Activated CD4-positive, alpha-beta T cell treated with anti-CD3 and anti-CD28 coated beads for 4 hours (primary cell): ENCODE measurements at places on chromosomes 5 and 9.

DNA sequence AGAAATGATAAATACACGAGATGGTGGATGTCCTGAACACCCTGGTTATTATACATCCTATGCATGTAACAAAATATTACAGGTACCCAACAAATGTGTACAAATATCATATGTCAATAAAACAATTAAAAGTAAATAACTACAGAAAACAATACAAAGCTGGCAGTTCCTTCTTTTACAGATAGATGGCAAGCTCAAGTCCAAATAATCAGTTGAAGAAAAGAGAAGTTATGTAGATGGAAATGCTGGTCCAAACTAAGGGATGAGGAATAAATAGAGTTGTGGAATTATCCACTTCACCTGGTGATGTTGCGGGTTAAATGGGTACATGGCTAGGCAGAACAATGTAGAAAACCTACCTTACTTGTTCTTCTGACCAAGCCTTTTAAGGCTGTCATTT is 79.4 kb downstream of the PALM2AKAP2 start:
- no peak for DNase-seq

DNA sequence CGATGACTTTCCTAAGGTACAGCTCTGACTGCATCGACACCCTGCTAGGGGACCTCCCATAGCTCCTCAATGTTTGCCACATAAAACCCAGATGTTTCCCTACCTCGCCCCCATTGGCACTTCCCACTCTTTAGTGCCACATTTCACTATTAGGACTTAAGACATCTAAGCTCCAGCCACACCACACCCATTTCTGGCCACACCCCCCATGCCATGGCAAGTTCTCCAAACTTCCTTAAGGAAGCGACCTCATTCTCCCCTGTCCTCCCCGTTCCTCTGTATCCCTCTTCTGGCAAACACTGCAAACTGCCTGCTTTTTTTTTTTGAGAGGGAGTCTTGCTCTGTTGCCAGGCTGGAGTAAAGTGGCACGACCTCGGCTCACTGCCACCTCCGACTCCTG is 62.9 kb downstream of the USP20 start:
- DNase-seq = no peak

- no peak for DNase-seq
Measured at GRCh38 chr9:38527503-38527902, 92.9 kb downstream of the ANKRD18A start.

GRCh38 chr9:13190040-13190439 is 89.5 kb downstream of the MPDZ start:
- no peak for DNase-seq

DNA sequence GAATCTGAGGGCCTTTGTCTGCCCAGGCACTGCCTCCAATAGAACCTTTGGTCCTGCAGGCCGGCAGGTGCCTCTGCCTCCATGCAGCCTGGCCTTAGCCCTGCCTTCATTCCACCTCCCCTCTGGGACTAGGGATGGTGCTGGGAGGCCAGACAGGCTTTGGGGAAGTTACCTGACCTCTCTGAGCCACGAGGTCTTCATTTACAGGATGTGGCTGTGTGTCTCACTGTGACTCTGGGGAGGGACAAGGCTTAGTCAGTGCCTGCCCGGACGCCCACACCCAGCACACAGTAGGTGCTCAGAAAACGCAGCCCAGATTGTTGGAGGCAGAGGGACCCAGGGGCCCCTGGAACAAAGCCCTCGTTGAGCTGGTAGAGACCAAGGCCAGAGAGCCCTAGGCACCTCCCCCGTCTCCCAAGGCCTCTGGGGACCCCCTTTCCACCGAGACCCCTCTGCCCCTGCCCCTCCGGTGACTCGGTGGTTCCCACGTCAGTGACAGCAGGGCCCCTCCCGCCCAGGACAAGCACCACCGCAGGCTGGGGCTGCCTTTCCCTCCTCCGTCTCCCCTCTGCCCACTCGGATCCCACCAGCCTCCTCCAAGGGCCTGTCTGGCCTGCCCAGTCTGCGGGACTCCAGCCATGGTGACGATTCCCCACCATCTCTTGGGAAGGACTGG is 46.9 kb upstream of the EGFL7 start:
- no peak for DNase-seq

DNA sequence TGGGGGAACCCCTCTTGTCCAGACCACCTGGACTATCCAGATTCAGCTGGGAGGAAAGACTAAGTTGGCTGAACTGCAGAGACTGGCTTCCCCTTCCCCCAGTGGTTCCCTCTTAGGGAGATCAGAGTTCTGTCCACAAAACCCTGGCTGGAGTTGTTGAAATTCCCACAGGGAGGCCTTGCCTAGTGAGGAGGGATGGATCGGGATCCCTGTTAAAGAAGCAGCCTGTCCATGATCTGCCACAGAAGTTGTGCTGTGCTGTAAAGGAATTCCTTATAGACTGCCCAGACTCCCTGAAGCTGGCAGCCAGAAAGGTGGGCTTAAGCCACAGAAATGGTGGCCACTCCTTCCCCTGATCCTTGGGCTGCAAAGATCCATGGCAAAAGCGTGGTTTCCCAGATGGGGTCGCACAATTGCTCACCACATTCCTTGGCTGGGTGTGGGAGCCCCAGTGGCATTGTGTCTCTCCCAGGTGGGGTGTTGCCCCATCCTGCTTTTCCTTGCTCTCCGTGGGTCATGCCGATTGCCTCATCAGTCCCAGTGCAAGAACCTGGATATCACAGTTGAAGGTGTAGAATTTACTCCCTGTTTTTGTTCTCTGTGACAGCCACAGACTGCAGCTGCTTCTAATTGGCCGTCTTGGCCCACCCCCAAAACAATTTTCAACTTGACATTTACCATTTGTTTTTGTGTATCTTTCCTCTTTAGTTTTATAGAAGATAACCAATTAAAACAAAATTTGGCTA is 342.4 kb downstream of the FGF10 start:
- DNase-seq = no peak

- no peak for DNase-seq
Measured at GRCh38 chr5:30968971-30969370, 224.5 kb upstream of the CDH6 start.

DNA sequence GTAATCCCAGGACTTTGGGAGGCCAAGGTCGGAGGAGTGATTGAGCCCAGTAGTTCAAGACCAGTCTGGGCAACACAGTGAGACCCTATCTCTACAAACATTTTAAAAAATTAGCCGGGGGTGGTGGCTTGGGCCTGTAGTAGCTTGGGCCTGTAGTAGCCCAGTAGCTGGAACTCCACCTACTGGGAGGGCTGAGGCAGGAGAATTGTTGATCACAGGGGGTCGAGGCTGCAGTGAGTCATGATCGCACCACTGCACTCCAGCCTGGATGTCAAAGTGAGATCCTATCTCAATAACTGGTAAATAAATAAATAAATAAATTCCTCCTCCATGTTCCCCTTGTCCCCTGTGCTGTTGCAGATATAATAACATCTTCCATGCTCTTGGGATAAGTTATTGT is 14.3 kb downstream of the VCAN start:
- no peak for DNase-seq

DNA sequence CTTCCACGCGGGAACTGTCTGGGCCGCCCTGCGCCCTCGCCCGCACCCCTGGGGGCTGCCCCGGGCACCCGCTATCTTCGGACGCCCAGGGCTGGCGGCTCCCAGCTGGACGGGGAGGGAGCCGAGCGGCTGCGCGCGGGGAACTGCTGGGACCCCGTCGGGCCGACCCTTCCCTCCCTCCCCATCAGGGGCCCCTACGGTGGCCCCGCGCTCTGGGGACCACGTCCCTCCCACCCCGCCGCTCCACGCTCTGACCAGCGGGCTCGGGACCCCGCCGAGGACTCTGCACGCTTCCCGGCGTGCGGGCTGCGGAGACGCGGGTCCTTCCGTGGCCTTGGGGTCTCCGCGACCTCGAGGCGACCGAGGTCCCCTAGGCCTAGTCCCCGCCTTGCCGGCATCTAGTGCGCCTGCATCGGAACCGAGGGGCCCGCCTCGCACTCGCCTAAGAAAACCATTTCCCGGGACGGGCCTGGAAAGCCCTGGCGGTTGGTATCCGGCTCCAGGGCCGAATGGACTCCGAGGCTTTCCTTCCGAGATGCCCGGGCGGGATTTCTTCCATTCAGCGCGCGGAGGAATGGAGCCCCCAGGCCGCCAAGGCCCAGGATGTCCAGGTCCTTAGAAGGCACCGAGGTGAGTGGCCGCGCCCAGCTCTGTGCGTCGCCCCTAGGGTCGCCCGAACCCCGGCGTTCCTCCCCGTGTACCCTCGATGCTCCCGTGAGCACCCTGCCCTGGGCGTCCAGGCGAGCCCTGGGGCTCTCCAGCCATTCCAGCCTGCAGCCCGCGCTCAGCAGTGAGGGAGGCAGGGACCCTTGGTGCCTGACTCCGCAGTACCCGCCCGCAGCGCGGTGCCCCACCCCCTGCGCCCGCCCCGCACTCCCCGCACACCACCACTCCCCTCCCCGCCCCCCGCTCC is 705 bp upstream of the SLC6A3 start:
- no peak for DNase-seq

DNA sequence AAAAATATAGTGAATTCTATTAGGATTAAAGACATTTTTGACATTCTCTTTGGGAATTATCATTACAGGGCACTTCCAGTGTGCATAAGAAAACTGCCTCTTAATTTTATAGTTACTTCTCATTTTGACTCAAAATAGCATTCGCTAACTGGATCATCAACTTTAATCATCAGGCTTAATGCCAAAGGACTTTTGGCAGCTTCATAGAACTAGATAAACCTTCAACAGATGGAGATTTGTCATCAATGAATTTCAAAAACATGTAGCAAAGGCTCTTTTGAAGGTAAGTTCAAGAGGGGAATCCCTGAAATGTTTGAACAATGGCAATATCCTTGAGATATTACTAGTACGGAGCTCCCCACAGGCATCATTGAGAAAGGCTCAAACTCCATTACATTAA is 447.2 kb downstream of the PDE4D start:
- no peak for DNase-seq

DNA sequence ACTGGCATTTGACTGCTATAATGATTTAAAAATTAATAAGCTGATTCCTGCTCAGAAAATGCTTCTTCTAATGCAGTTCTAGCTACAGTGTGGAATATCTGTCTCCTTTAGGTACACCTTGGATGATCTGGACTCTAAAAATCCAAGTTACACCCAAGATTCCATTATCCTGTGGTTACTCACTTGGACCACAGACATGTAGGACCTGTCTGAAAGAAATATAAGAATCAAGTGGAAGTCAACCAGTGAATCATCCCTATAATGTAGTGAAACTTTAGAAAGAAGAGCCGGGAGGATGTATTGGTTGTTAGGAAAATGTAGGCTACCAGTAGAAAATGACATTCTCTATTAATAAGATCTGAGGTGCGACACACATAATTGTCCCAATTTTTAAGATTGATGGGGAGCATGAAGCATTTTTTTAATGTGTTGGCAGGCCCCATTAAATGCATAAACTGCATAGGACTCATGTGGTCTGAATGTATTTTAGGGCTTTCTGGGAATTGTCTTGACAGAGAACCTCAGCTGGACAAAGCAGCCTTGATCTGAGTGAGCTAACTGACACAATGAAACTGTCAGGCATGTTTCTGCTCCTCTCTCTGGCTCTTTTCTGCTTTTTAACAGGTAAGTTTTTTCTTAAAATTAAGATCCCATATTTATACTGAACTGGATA is at the start of gene SPINK6:
Gene SPINK6 (plus strand): TSS at position 512 of the 673 bp plus-strand sequence. CDS start 55 bp downstream, at position 567.
- DNase-seq = no peak

- DNase-seq = no peak
Measured at GRCh38 chr9:71638627-71639026, 129.7 kb downstream of the CEMIP2 start.

- DNase-seq = no peak
Measured at GRCh38 chr9:93830606-93831005, 124.5 kb downstream of the BARX1 start.

DNA sequence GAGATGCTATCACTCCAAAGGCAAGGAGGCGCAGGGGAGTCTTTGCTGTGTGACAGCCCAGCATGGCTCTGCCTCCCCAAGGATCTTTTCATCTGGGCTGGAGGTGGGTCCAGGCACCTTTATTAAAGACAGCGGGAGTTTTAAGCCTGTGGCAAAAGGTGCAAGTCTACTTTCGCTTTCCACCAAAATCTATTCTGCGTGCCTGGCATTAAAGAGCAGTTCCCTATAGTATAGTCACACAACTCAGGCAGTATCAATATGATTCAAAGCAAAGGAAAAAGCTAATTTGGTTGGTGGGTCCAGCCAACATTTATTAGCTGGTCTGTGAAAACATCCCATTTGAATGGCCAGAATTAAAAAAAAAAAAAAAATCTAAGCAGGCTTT is 398.7 kb downstream of the EBF1 start:
- no peak for DNase-seq

GRCh38 chr9:36800455-36800854 is 227.8 kb downstream of the MELK start:
- DNase-seq = no peak

- DNase-seq = no peak
Measured at GRCh38 chr5:75885849-75886596, 168.8 kb upstream of the POC5 start.

DNA sequence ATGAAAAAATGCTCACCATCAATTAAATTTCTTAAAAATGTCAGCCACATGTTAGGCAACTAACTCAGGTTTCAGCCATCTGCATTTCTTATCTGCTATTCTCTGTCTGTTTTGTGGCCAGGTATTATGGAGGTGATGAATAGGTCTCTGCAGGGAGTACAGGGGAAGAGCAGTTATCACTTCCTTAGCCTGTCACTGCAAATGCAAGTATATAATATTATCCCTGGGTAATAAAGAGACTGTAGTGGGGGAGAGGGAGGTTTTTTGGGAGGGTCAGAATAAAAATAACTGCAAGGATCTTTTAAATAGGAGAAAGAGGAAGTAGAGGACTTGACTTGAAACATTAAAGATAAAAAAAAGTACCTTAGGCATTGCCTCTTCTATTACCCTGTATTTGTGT is 49.6 kb upstream of the PTGER4 start:
- no peak for DNase-seq

GRCh38 chr9:96751815-96752214 is 26.1 kb downstream of the ZNF510 start:
- DNase-seq = no peak

- no peak for DNase-seq
Measured at GRCh38 chr9:16718952-16719351, 151.5 kb downstream of the BNC2 start.

DNA sequence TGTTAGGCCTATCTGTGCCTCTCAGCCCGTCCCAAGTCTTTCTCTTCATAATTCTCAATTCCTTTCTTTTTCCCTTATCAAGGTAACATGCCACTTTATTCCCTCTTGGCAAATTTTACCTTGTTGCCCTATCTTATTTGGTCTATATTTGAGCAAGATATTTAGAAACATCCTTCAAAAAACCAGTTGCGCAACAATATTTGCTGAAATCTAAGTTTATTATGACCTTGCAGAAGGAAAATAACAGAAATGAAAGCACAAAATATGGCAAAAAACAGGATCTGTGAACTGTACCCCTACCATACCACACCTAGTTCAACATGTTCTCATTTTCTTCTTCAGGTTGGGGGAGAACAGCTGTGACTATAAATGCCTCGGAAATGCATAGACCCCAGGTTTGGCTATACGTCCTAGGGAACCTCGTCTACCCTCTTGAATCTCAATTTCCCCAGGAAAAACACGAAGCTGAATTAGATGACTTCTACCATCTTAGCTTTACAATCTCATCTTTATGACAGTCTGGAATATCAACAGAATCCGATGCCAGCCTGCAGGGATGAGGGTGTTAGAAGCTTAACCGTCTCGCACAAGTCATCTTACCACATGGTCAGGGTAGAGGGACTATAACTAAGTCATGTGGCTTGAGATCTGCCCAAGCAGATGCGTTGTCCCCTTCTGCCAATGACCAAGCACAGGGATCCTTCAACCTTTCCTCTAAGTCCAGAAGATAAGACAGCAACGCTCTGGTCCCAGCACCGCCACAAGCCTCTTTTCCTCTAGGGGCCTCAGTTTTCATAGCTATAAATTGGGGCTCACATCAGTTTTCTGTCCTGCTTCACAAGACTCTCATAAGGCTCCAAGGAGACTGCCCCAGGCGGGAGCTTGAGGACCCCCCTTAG is 1.3 kb downstream of the LCP2 start:
- no peak for DNase-seq
